Central memory CD8-positive, alpha-beta T cell (primary cell): ENCODE measurements at places on chromosomes 5 and 9.

GRCh38 chr5:16976625-16977008 is 40.5 kb upstream of the MYO10 start:
- no peak for DNase-seq

- DNase-seq, result peak; percentile 44
Observed at GRCh38 chr9:33044162-33044673, 19.1 kb downstream of the DNAJA1 start.

- no peak for DNase-seq
Observed at GRCh38 chr5:61702784-61703183, 370.7 kb downstream of the ZSWIM6 start.

DNA sequence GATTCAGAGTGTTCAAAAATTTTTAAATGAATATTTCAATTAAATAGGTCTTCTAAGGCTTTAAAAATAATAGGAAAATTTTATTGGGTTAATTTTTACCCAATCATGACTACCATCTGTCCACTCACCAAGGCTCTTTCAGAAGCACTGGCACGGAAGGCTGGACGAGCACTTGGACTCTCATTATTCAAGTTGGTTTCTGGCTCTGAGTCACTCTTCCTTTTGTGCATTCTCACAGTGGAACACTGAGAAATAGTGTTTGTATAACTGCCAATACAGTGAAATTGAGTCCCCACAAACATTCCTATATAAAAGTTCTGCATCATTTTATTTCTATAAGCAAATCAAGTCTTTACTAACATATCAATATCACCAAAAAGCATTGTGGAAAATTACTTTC is 1149.0 kb downstream of the EFNA5 start:
- no peak for DNase-seq

DNA sequence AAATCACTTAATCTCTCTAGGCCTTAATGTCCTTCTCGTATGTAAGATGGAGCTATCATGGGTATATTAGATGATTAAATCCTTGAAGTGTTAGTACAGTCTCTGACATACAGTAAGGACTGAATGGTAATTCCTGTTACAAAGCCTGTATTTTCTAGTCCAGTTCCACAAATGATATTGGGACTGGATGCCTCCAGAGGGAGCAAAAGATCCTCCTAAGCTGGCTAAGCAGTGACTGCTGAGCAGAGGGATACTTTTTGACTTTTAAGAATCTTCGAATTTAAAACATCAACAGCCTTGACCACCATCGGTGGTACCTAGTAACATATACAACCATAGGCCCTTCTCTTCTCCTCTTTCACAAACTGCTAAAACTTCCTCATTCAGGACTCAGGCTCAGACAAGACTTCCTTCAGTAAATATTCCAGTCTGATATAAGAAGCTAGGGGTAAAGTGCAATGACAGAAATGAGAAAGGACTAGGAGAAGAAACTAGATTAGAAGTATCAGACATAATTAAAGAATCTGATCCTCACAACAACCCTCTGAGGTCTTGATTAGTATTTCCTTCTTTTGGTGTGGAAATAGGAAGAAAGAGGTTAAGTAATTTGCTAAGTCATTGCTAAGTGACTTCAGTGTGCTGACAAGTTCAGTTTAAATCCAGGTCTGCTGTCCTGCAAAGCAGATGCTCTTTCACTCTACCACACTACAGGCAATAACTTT is 13.9 kb downstream of the PTAR1 start:
- no peak for DNase-seq

- no peak for DNase-seq
Observed at GRCh38 chr5:57862471-57862911, 379.9 kb upstream of the ACTBL2 start.

- no peak for DNase-seq
Observed at GRCh38 chr9:135075234-135076142, 12.0 kb upstream of the OLFM1 start.

GRCh38 chr5:1378866-1379659 is 34.2 kb upstream of the CLPTM1L start:
- no peak for DNase-seq

- no peak for DNase-seq
Observed at GRCh38 chr5:100746730-100747129, 156.4 kb downstream of the ST8SIA4 start.

DNA sequence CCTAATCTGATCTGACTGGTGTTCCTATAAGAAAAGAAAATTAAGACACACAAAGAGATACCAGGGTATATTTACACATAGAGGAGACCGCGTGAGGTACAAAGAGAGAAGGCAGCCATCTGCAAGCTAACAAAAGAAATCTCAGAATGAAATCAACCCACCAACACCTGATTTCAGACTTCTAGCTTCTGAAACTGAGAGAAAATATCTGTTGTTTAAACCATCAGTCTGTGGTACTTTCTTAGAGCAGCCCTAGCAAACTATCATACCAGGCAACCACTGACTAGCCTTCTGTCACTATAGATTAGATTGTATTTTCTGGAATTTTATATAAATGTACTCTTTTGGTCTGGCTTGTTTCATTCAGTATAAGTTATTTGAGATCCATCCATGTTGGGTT is 779.3 kb upstream of the ACO1 start:
- DNase-seq, result no peak

GRCh38 chr9:90046317-90046861 is 441.6 kb downstream of the GADD45G start:
- DNase-seq, result no peak

DNA sequence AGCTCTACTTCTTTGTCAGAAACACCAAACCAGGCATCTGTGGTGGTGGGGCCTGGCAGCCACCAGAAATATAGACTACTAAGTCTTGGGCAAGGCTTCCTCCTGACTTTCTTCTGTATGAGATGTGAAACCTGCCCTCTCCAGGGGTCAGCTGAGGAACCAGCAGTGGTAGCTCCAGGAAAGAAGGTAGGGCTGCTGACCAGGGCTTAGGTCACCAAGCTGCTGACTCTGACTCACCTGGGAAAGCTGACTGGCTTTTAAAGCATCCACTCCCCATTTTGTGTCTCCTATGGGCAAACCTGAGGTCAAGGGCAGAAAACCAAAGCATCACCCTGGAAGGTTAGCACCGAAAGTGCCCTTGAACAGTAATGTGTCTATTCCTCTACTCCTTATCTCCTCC is 10.4 kb upstream of the SH3TC2 start:
- no peak for DNase-seq

DNA sequence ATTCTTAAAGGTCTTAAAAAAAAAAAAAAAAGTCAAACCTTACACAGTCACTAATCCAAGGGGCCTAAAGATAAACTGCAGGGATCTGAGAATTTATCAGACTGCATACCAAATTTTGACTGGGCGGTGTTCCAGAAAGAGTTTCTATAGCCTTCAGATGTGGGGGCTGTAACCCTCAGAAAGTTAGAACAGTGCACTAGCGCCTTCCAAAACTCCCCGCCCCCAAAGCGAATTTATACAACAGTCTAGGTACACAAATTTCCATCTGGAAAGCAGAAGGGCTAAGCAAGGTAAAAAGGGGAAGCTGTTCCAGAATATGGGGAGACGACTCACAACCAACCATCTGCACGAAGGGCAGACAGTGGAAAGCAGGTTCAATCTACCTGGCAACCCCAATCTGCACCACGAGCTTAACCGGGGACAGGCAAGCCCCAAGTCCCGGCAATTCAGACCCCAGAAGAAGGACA is 813 bp downstream of the ERMP1 start:
- no peak for DNase-seq

DNA sequence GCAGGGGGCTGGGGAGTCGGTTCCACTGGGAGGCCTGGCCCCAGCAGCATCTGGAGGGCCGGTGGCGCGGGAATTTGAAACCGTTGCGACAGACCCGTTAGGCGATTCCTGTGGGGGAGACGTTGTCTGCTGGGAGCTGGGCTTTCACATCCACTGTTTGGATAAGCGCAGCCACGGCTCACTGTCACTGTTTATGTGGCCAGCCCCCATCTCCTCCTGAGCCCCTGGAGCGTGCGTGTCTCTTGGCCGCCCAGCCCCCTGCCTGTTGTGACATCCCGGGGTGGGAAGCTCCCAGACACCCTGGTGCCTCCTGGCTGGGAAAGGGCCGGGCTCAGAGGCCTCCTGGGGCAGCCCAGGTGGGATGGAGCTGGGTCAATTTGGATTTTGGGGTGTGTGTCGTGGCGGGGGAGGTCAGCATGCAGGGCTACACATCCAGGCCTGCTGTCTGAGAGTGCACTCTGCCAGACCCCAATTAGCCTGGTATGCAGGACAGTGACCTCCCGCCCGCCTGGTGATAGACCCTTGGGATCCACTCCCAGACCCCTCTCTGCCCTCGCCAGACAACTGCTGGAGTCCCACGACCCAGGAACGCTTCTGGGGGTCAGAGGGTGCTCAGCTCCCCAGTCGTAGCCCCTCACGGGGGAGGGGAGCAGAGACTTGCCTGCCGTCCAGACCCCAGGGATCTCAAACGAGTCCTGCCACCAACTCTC is 62.0 kb upstream of the RNU6ATAC start:
- DNase-seq, result no peak

DNA sequence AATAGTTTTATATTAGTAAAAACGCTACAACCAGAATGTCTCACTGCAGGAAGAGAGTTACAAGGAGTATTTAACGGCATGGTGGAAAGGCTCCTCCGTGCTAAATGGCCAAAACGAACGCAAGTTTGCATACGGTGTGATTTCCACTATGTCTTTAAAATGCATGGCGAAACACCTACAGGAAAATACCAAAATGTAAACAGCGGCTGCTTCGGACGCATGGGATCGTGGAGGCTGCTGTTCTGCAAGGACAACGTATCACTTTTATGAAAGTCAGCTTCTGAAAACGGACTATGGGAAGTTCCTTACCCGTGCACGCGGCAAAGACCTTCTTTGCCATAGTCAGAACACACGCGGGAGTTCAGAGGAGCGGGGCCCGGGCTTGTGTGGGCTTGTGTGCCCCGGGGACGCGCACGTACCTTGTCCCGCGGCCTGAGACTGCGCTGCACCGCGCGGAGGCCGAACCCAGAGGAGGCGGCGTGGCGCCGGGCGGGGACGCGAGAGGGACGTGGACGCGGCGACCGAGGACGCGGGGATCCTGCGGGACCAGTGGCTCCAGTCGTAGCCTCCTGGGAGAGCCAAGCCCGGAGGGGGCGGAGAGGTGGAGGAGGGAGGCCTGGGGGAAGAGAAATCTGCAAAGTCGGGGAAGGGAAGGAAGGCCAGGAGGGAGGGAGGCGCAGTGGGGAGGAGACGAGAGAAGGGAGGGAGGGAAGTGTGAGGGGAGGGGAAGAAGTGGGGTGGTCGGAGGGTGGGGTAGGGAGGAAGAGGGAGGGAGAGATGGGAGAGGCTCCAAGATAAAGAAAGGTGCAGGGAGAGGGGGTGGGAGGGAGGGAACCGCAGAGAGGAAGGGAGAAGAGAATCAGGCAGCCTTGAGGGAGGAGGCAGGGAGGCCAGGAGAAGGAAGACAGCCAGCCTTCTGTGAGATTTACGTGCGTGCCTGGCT is at the start of gene CMBL:
Gene CMBL, minus strand, starts transcription at position 697 of the 943 bp plus-strand sequence. CDS start 17,140 bp downstream, outside the sequence.
- DNase-seq, result no peak

GRCh38 chr5:169416583-169417196 is 115.8 kb upstream of the SLIT3 start:
- DNase-seq, result no peak

GRCh38 chr5:15850536-15850935 is 329.1 kb downstream of the MARCHF11 start:
- DNase-seq, result no peak

DNA sequence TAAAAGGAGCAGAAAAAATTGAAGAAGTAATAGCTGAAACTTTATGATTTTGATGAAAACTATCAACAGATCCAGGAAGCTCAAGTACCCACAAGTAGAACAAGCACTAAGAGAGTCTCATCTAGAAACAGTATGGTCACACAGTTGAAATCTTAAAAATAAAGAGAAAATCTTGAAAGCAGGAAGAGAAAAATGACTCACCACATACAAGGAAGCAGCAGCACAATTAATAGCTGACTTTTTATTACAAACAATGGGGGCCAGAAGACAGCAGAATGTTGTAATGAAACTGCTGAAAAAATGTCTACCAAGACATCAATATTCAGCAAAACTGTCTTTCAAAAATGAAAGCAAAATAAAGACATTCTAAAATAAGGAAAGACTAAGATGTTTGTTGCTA is 1108.3 kb upstream of the DMAC1 start:
- no peak for DNase-seq

GRCh38 chr5:129945774-129946270 is 41.6 kb downstream of the CHSY3 start:
- no peak for DNase-seq

GRCh38 chr5:128534726-128535125 is 3.3 kb downstream of the FBN2 start:
- DNase-seq, result no peak

- DNase-seq, result no peak
Observed at GRCh38 chr9:127805620-127806019, 2.9 kb downstream of the FPGS start.

GRCh38 chr5:55364537-55365055 is 56.8 kb downstream of the MTREX start:
- DNase-seq, result no peak

DNA sequence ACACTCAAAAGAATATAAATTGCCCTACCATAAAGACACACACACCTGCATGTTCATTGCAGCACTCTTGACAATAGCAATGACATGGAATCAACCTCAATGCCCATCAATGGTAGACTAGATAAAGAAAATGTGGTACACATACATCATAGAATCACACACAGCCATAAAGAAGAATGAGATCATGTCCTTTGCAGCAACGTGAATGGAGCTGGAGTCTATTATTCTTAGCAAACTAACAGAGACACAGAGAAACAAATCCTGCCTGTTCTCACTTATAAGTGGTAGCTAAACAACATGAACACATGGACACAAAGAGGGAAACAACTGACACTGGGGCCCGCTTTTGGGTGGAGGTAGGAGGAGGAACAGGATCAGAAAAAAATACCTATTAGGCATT is 2062.2 kb upstream of the CDH6 start:
- no peak for DNase-seq

- DNase-seq, result peak; percentile 54
Observed at GRCh38 chr5:76402251-76402885, 717 bp upstream of the IQGAP2 start.

DNA sequence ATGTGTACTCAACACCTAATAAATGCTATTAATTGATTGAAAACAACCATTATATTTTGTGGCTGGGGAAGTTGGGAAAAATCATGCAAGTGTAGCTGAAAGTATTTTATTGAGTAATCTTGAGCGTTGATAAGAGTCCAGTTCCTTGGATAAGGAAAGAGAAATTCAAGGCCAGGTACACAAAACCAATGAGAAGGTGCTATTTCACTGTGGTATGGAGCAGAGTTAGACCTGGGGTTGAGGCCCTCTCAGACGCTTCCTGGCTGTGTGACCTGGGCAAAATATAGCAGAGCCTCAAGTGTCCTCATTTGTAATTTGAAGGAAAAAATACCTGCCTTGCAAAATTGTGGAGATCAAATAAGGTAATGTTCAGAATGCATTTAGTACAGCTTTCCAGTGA is 50.1 kb downstream of the GALNT10 start:
- DNase-seq, result no peak

DNA sequence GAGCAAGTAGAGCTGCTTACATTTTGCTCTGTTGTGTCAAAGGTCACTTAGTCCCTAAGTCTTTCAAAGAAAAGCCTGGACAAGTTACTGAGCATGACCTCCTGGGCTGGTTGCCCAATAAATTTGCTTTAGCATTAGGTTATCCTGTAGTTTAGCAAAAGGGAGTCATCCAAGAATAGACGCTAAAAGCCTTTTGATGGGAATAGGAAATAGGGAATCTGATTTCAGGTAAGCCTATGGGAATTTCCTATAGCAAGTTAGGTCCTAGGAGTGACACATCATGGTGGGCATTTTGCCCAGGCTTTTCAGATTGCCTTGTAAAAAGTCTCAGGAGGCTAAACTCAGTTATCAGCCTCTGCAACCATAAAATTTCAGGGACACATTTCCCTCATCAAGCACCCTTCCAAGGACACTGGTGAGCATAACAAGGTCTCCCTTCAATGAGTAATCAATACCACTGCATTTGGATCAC is 67.6 kb upstream of the RANBP3L start:
- DNase-seq, result no peak
